ENCODE measurements at places on chromosomes 4 and X. TPM values are rescaled to one million over a fixed set of nuclear protein-coding genes. Genes with fewer than 3 reads are reported as not detected.

Gene UPF3B
- 28.9 TPM for total RNA-seq

- no peak for DNase-seq
Measured at GRCh38 chr4:183412821-183413220, 31.6 kb upstream of the CDKN2AIP start.

- no peak for DNase-seq
Measured at GRCh38 chr4:176011529-176011928, 54.1 kb upstream of the WDR17 start.

GRCh38 chrX:32825009-32825408 is 386.3 kb downstream of the DMD start:
- DNase-seq: no peak

DNA sequence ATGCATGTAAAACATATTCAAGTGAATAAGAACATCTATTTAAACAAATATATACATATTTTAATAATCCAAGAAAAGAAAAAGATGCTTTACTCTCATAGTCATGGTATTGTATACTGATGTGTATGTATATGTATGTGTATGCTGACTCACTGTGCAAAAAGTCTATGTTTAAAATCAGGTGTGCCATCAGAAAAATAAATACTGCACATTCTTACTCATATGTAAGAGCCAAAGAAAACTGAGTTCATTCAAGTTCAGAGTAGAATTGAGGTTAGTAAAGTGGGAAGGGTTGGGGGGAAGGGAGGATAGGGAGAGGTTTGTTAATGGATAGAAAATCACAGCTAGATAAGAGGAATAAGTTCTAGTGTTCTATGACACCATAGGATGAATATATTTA is 403.9 kb upstream of the SMIM31 start:
- DNase-seq: no peak

Measured in activated naive CD4-positive, alpha-beta T cell treated with anti-CD3 and anti-CD28 coated beads, Interleukin-2, amount 50 U/mL, for 72 hours (primary cell).